ENCODE measurements at places on chromosomes 5 and 9. TPM values are rescaled to one million over a fixed set of nuclear protein-coding genes. Genes with fewer than 3 reads are reported as not detected.

- no peak for DNase-seq
Observed at GRCh38 chr5:6517510-6517909, 68.9 kb downstream of the UBE2QL1 start.

- DNase-seq = no peak
Observed at GRCh38 chr5:159345336-159345735, 15.0 kb upstream of the IL12B start.

GRCh38 chr5:137997726-137998213 lies 35.1 kb downstream of the FAM13B start:
- DNase-seq = no peak

- no peak for DNase-seq
Observed at GRCh38 chr5:39933061-39933460, 508.3 kb upstream of the DAB2 start.

SAXO1 gene
- 0.12 TPM for total RNA-seq

GRAMD2B gene
- total RNA-seq = 17.0 TPM

- no peak for DNase-seq
Observed at GRCh38 chr5:130386155-130386554, 481.9 kb downstream of the CHSY3 start.

Data from upper lobe of right lung (tissue), 1 donor.